ENCODE measurements at places on chromosomes 4 and X.

- DNase-seq = no peak
These were observed 28.1 kb downstream of the DDIT4L start for GRCh38 chr4:100162027-100162685.

GRCh38 chr4:137432446-137433311 lies 99.6 kb downstream of the PCDH18 start:
- DNase-seq = no peak

DNA sequence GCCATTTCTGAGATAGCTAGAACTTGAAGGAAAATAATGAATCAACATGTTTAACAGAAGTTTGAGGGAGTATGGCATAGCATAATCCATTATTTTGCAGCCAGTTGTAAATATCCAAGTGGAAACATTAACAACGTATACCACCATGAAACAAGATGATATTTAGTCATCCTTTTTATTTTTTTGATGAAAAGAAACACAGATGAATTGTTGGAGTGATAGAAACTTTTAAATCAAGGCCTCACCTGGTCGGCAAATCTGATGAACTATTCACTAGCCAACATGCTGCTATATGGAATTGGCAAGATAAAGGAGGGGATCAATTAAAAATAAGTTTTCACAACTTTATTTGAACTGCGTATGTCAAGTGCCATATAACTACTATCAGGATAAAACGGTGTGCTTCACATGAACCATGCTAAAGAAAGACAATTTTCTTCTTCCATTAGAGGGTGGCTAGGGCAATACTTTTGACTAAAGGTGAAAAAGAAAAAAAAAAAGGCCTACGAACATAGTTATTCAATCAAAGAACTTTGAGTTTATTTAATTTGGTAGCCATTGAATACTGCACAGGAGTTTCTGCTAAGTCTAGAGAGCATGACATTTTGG lies 510.7 kb downstream of the SPOCK3 start:
- DNase-seq = no peak

DNA sequence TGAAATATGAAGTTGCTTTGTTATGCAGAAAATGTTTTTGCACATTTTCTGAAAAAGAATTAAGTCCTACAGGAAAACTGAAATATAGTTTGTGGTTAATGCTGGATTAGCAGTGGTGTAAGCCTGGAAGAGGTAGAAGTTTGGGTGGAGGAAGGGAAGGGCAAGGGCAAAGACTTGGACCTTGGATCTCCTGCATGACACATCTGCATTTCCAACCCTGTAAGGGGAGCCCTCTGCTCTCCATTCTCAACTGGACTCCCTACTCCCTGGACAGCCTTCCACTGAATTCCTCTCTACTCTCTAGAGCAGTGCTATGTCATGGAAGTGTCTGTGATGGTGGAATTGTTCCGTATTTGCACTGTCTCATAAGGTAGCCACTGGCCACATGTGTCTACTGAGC lies 4.6 kb downstream of the CASP6 start:
- DNase-seq = no peak

DNA sequence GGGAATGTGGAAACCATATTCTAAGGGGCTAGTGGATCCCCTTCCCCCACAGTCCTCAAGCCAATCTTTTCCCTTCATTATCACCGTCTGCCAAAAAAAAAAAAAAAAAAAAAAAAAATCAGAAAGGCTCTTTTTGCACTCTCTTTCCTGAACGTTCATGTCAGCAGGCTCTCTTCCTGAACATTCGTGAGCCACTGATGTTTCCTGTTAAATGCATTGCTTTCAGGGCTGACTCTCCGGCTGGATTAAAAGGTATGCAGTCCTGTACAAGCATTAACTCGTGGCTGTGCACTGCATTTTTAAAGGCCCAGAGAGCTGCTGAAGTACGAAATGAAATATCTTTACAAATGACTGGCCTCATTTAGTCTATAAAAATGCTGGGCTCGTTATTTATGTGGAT lies 34.0 kb upstream of the TSPAN5 start:
- DNase-seq = no peak

DNA sequence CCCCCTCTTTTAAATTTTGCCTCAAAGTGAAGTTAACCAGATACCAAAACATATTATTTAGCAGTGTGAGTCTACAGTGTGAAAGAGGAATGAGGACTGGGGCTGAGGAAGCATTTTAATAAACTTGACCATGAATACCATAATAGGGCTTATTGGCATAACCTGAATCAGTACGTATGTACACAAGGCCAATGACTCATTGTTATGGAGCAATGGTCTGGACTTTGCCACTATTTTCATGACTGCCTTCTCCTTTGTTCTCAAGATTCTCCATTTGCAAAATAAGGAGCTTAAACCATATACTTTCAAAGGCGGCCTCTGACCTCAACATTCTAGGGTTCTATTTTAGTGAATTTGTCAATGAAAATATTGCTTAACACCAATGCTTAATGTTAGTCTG lies 102.8 kb upstream of the OR13H1 start:
- DNase-seq = no peak

- DNase-seq = no peak
These were observed 98.2 kb downstream of the ARSJ start for GRCh38 chr4:113881256-113881655.

- DNase-seq = no peak
These were observed 84.3 kb downstream of the PJA1 start for GRCh38 chrX:69080855-69081465.

DNA sequence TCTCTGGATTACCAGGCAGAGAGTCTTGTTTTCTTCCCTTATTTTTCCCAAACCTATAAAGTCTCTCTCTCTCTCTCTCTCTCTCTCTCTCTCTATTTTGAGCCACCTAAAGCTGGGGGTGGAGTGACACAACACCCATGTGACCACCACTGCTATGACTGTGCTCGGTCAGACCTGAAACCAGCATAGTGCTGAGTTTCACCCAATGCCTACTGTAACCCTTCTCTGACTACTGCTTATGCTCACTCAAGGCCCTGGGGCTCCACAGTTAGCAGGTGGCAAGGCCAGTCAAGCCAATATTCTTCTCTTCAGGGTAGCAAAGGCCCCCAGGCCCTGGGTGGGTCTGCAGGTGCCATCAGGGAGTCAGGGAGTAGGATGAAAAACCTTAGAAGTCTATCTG lies 114.7 kb upstream of the ARMCX2 start:
- no peak for DNase-seq

- DNase-seq = peak; percentile 9
These were observed 4.3 kb upstream of the FGG start for GRCh38 chr4:154616731-154617130.

- no peak for DNase-seq
These were observed 49.3 kb upstream of the HMX1 start for GRCh38 chr4:8920969-8921368.

GRCh38 chr4:53935780-53936179 lies 128.6 kb downstream of the CHIC2 start:
- DNase-seq = no peak

DNA sequence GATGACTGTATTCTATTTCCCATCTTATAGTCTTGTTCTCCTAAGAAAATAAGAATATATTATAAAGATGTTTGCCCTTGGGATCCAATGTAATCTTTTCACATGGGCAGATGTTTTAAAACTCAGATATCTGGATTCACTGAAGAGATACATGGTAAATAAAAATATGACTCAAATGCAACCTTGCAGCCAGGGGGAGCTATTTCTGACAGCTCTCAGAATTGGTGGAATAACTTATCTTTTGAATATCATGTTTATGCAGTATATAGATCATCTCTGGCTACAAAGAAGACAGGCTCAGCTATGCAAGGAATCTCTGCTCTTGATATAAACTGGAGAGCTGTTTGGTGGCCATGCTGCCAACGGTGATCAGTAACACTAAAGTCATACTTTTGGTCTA lies 274.7 kb downstream of the GLUD2 start:
- DNase-seq = no peak

DNA sequence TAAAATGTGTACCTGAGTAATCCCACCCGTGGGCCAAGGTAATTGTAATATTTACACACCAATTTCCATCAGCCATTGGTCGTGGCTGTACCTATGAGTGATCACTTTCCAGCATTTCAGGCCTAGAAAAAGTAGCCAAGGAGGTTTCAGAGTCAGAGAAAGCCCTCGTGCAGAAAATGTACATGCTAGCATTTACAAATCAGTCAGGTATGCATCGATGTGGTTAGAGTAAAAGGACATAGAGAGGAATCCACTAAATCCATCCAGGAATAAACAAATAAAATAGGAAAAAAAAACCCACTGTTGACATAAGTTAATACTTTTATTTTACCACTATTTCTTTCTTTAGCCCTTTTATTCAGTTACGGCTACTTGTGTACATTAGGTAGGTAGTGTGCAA lies 256.8 kb downstream of the TRIML1 start:
- DNase-seq = no peak

DNA sequence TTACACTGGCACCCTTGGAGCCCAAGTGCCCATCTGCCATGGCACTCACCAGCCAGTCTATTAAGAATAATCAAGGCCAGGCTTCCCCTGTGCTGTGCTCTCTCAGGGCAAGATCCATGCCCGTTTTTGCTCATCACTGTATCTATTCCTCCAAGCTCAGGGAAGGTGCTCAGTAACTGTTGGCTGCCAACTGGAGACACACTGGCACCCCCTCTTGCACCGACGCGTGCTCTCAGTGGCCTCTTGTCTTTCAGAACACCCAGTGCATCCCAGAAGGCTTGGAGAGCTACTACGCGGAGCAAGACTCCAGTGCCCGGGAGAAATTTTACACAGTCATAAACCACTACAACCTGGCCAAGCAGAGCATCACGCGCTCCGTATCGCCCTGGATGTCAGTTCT lies 30.1 kb downstream of the NSG1 start:
- no peak for DNase-seq

GRCh38 chr4:112876316-112876715 lies 173.1 kb upstream of the ANK2 start:
- no peak for DNase-seq

GRCh38 chrX:24777660-24778059 lies 83.9 kb downstream of the POLA1 start:
- no peak for DNase-seq

DNA sequence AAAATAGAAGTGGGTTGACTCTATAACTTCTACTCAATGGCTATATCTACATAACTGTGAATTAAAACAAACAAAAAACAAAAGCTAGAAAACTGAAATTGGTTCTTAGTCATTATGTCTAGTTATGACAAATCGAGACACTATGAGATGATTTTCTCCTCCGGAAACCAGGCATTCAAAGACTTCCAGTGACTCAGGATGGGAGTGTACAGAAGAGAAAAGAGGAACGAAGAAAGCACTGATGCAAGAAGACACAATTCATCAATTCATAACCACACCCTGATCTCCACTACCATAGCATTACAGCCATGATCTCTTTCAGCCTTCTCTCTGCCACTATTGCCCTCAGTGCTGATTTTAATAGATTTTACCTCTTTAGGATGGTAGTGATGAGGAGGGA lies 253.6 kb downstream of the CBLL2 start:
- no peak for DNase-seq

DNA sequence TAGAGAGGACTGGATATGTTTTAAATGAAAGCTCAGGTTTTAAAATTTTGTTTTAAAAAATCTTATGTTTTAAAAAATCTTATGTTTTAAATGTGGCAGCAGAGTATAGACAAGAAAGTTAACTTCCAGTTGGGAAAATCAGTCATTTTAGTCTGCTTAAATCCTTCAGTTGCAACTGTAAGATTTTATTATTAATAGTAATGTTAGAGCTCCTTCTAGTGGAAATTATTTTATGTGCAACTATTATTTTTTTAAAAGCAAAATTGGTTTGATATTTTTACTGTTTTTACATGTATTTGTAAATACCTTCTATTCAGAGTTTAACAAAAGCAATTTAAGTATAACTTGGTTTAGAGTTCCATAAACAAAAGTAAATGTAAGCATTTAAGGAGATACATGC lies 8.5 kb upstream of the NUDT6 start:
- DNase-seq = peak; percentile 24

DNA sequence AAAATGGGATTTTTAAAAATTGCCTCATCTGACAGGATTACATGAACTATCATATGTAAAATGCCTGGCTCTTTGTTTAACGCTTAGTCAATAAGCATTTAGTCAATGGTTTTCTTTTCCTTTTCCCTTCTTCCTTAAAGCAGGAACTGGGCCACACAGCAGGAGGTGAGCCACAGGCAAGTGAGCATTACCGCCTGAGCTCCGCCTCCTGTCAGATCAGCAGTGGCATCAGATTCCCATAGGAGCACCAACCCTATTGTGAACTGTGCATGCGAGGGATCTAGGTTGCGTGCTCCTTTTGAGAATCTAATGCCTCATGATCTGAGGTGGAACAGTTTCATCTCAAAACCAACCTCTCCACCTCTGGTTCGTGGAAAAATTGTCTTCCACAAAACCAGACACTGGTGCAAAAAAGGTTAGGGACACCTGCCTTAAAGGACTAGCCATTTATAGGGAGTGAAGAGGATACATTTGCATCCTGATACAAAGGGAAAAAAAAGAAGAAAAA lies 306.1 kb downstream of the FBXW7 start:
- DNase-seq = no peak

DNA sequence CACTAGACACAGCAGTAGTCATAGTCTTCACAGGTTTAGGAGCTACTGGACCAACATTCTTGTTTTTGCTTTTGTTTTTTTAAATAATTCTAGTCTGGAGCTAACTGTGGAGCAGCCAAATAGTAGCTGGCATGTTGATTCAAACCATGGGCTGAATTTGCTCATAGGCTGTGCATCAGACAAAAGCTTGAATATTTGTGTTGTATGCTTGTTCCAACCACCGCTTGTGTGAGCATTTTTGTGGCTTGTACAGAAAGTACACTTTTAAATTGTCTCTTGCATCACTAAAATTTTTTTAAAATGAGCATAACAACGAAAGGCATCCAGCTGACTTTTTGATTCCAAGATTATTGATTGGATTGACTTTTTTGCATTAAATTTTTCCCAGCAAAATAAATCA lies 39.6 kb downstream of the CCNI start:
- no peak for DNase-seq

DNA sequence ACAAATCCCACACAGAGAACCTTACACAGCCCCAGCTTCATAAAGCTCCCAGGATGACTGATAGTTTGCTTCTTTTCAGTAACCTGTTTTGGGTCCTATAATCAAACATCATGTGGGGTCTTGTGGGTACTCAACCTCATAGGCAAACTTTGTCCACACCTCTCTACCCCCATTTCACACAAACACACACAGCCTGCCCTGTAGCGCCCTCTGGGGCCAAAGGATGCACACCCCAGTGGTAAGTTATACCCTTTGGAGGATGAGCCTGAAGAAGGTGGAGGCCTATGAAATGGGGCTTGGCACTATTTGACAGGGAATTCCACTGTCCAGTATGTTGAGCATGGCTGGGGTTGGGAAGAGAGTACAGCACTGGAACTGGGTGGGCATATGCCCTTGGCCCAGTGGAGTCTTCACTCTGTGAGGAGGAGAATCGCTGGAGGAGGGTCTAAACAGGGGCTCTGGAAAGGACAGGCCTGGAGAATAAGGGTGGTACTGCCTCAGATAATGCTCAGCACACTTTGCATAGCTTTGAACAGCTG lies 30.5 kb upstream of the COL25A1 start:
- DNase-seq = no peak

- DNase-seq = no peak
These were observed 169.5 kb upstream of the SCML1 start for GRCh38 chrX:17567821-17568220.

All from CD4-positive, alpha-beta T cell treated with Interleukin-17A for 1 hour (primary cell).